AG09319 (cell line): ENCODE measurements at places on chromosomes 11 and 22.

DNA sequence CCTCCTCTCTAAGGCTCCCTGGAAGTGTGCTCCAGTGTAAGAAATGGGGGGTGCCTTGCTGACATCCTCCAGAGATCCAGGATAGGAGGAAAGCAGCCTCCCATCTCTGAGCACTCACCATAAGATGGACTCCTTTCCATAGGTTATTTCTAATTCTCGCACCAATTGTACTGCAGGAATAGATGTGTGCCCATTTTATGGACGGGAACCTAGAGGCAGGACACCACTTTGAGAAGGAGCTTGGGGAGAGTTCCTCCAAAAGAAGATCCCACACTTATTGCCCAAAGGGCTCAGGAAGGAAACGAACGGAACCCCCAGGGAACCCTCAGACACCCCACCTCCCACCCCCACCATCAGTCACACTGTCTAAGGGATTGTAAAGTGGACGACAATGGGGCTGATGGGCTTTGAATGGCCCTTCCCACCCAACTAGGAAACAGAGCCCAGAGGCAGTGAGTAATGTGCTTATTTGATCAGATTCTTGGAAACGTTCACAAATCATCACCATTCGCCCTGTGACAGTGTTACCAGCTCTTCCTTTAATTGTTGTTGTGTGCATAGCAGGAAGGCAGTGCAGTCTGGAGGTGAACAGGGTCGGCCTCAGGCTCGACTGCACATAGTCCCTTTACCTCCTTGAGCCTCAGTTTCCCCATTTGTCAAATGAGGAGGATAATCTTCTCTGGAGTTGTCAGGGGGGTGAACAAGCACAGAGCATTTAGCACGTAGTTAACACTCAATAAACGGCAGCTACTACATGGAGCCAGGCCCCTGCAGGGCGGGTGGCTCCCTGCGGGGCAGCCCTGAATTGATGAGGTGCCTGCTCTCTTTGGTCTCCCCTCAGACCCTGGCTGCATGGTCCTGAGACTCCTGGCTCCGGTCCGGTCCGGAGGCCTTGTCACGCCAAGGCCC is 8.4 kb upstream of the MN1 start:
- DNase-seq: no peak

DNA sequence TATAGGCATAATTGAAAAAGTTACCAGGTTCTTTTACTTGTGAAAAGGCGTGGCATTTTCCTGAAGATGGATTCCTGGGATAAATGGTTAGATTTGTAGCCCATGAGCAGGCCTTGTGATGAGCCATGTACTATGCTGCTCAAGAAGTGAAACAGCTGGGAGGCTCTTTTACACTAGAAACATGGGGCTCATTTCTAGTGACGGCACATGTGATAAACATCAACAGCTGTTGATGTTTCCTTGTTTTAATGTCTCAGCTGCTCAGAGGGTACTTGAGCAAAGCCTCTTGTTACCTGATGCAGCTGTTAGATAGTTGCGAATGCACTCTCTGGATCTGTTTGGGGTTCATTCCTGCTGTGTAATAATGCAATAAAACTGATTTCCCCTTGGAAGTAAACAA is 396.8 kb downstream of the GUCY1A2 start:
- DNase-seq: no peak

DNA sequence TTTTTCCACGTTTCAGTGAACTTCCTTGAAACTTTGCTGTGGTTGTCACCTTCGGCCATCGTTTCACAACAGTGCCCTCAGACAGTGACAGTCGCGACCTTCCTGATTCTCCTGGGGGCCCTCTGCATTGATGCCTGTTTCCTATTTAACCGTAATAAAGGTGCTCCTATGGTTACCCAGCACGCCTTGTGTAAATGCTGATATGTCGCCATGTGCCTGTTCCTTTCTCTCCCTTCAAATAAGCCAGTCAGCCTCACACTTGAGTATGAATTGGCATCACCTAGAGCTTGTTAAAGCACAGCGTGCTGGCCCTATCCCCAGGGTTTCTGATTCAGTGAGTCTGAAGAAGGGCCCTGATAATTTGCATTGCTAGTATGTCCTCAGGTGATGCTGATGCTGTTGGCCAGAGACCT is 104.8 kb downstream of the MICAL2 start:
- no peak for DNase-seq

- DNase-seq: no peak
These were observed 1.8 kb upstream of the LRRC75B start for GRCh38 chr22:24594569-24595120.

- no peak for DNase-seq
These were observed 4.4 kb downstream of the TMPRSS6 start for GRCh38 chr22:37105154-37105553.

DNA sequence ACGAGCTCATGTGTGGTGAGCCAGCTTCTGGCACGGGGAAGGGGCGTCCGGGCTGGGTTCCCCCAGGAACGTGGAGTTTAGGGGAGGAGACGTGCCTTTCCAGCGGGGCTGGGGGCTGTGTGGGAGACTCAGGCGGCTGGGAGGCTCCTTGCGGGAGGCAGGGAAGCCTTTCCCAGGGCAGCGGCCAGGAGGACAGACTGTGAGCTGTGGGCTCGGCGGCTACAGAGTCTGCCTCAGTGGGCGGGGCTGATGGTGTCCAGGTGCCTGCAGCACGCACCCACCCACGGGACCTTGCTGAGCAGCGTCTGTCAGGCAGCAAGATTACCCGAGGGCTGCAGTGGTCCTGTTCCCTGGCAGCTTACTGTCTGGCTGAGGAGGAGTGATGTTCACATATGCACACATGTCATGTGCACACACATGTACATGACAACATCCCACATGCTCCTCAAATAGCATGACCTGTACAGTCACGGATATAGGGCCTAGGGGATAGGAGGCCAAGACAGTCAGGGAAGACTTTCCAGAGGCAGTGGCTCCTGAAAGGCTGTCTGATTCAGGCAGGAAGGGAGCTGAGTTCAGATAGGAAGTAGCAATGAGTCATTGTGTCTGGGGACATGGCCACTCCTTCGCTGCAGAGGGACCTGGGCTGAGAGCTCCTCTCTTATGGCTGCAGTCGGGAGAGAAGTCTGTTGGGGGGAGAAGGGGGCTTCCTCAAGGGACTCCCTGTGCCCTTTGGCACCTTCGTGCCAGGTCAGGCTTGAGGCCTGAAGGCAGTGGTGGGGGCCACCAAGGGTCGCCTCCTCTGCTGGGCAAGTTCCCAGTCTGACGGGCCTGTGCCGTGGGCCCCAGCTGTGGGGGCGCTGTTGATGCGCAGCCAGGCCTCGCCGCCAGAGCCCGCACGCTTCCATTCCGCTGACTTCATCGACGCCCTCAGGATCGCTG is 23.3 kb upstream of the PPP6R3 start:
- no peak for DNase-seq

DNA sequence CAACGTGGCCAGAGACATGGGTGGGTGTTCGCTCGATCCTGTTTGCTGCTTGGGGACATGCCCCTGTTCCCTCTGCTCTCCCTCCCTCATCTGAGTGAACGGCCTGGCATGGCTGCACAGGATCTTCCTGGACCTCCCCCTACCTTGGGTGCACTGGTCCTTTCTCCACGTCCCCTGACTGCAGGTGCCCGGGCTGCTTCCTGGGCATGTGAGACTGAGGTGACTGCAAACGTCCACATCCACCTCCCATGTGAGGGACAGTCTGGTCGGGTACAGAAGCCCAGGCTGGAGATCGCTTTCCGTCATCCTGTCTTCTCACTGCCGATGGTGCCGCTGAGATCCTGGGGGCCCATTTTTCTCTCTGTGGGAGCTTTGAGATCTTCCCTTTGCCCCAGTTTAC is 11.8 kb downstream of the SULT4A1 start:
- no peak for DNase-seq

- no peak for DNase-seq
These were observed 72.8 kb downstream of the SCUBE1 start for GRCh38 chr22:43270314-43270908.

DNA sequence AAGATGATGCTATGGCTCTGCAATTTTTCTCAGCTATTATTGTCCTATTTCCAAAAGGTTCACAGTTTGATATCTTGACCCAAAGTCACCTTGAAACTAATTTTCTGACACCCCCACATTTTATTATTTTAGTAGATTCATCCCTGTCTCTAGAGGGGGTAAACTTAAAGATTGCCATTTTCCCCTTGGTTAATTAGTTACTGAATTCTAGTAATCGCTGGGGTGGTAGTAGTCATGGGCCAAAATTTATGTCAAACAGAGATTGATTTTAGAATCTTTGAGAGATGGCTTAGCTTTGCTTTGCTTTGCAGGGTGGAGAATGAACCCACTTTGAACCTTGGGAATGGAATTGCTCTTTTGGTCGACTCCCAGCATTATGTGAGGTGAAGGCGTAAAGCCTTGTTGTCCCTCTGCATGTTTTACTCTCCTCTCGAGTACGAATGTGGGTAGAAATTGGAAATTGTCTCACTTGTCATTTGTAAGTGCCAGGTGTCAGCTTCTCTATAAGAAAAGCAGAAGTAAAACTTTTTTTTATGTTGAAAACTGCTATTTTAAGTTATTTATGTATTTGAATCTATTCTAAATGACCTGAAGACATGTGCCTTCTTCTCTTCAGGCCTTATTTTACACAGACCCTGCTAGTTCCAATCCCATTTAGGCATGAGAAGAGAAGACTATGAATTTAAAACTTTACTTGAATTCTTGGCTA is 42.4 kb upstream of the RCE1 start:
- DNase-seq: no peak

GRCh38 chr11:116328391-116328790 is 444.4 kb downstream of the BUD13 start:
- DNase-seq: no peak

DNA sequence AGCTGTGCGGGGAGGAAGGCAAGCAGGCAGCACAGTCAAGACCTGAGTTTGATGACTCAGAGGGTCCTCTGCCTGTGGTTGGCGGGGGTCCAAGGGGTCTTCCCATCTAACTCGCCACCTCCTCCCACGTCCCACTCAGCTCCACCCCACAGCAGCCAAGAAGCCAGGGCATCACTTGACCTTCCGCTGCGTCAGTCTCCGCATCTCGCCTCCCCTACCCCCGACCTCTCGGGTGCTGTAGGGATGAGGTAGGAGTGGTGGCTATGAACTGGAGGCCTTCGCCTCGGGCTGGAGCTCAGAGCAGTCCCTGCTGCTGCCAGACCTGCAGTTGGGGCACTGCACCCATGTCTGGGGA is 90.6 kb downstream of the CDKN1C start:
- DNase-seq: no peak

GRCh38 chr22:37986371-37986770 is 2.0 kb upstream of the SOX10 start:
- DNase-seq: no peak

DNA sequence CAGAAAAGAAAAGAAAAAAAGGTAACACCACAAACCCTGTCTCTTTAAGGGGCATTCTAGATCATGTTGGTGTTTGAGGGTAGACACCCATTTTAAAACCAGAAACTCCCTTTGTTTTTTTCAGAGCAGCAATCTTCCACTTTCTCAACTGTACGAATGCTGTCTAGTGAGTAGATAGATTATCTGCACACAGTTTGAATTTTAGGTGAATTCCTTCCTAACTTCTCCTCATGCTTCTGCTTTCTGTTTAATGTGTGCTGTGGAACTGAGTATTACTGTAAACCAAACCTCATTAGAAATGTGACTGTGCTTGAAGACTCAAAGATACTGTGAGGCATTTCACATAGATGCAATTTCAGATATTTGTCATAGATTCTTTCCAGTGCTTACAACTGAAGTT is 102.4 kb downstream of the PRMT3 start:
- no peak for DNase-seq

GRCh38 chr11:120589376-120589775 is 77.8 kb downstream of the GRIK4 start:
- no peak for DNase-seq

DNA sequence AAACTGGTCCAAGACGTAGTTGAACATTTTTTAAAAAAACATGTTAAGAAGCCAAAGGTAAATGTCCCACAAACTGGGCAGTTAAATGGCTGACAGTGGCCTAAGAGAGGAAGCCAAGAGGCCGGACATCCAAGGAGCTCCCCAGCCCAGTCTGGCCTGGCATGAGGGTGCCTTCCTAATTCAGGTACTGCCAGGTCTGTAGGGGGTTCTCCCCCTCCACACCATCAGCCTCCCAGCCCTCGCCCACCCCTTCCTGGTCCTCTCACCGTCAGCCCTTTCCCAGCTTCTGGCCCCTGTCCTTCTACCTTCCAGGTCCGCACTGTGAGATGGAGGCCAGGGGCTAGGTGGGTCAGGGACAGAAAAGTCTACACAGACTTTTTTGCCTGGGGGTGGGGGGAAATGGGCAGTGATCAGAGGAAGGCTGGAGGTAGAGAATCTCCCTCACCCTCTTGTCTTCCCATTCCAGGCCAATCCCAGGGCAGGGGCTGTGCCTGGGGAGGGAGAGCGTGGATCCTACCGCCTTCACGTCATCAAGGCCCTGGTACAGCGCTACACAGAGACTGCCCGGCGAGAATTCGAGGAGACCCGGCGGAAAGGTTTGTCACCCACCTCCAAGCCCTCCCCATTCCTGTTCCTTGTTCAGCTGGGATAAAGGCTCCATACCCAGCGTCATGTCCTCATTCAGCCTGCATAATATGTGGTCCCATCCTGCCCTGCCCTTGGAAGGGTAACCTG is 6.0 kb downstream of the ART5 start:
- no peak for DNase-seq

GRCh38 chr11:44829838-44830237 is 103.1 kb downstream of the TSPAN18 start:
- no peak for DNase-seq

GRCh38 chr11:31652528-31652927 is 143.0 kb downstream of the ELP4 start:
- DNase-seq: no peak

DNA sequence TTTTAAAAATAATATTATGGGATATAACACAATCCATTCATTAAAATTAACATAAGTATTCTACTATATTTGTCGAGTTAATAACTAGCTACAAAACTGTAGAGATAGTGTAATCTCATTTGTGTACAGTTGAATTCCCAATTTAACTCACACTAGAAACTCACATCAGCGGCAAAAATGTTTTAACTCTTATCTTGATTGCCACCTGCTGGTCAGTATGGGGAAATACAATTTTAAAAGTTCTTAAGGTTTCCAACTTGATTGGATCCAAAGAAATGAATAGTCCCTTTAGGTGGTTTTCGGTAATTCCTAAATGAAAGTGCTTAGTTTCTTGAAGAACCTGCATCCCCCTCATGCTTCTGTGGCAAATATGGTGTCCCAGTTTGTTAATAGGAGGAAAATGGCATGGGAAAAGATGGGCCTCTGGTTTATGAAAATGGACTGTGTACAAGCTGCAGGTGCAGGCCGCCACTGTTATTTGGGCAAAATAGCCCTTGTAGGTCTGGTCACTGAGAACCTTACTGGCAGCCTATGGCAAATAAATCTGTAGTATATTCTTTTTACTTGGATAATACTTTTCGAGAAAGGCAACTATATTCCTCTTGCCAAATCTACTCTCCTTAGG is 33.7 kb upstream of the SLC17A6 start:
- DNase-seq: peak; percentile 1

GRCh38 chr11:14054116-14055107 is 91.9 kb downstream of the SPON1 start:
- DNase-seq: peak; percentile 82

GRCh38 chr11:69385144-69385820 is 91.3 kb downstream of the MYEOV start:
- DNase-seq: no peak
